ENCODE measurements at places on chromosomes 1 and 21.

- DNase-seq, result no peak
Observed at GRCh38 chr1:214396330-214396729, 115.4 kb downstream of the SMYD2 start.

GRCh38 chr1:56222914-56223540, 356.3 kb downstream of the PLPP3 start:
- no peak for DNase-seq

DNA sequence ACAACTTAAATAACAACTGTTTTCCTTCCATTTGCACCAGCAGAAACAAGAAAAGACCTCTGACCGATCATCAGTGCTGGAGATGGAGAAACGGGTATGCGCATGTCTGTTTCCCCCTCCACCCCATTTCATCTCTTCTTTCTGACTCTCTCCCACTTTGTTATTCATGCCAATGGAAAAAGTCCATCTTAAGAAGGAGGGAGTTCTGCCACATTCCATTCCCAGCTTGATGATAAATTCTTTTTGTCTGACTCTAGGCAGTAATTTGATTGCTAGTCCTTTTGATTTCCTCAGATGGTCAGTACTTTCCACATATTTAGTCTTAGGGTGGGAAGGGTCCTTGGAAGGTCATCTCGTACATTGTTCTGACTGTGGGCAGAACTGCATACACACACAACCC, 142.5 kb downstream of the SYT2 start:
- DNase-seq, result no peak

GRCh38 chr1:2377751-2378440, 13.5 kb downstream of the MORN1 start:
- no peak for DNase-seq

DNA sequence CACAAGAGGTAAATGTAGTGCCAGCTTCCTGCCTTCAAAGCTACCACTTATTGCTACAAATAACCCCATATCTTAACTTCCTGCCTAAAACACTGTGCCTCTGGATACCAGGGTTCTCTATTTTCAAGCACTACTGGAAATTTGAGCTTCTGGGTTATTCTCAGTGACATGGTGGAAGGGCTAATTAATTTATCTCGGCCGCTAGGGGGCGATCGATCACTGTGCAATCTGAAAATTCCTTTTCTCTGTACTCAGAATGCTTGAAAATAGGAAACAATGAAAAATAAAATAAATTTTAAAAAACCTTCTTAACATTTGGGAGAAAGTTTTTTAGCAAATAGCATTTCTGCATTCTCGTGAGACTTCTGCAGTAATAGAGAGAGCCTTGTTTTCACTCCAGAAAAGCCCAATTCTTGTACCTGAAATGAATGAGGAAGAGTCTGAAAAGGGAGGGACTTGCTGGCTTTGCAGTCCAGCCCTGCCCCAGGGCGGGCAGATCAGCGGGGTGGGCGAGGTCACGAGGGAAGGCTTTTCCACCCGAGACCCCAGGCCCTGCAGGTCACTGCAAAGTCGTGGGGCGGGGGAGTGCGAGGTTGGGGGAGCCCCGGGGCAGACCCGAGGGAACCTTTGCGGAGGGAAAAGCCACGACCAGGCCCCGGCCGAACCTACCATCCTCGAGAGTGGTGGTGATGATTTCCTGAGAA, 276.7 kb downstream of the PCP4 start:
- peak; percentile 49 for DNase-seq

DNA sequence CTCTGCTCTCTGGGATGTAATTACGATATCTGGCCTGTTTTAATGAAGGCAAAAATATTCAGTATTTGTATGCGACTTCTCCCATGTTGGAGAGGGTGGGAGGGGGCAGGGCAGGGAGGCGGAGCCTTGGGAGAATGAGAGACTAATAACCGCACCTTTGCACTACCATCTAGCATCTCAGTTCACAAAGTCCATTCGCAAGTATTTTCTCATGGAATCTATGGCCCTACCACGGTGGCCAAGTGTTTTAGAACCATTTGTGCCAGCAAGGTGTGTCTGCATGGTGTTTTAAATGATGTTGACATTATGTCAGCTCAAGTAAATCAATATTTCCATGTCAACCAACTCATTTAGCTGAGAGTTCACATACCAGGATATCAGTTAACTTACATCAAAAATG, 14.3 kb upstream of the BLACAT1 start:
- no peak for DNase-seq

GRCh38 chr1:230633469-230633868, 8.8 kb upstream of the COG2 start:
- no peak for DNase-seq

GRCh38 chr1:65572701-65573421, 152.4 kb downstream of the LEPR start:
- no peak for DNase-seq

DNA sequence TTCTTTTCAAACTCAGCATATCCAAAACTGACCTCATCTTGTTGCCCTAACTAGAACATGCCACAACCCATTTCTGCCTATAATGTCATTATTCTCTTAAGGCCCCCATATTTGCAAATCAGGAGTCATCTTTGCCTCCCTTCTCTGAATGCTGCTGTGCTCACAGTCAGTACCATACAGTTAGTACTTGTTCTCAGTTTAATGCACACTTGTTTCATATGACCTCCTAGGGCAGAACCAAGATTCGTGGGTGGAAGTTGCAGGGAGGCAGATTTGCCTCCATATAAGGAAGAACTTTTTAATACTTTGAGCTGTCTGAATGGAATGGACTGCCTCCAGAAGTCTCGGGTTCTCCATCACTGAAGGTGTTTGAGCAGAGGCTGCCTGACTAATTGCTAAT, 9.2 kb downstream of the CAP1 start:
- DNase-seq, result no peak

DNA sequence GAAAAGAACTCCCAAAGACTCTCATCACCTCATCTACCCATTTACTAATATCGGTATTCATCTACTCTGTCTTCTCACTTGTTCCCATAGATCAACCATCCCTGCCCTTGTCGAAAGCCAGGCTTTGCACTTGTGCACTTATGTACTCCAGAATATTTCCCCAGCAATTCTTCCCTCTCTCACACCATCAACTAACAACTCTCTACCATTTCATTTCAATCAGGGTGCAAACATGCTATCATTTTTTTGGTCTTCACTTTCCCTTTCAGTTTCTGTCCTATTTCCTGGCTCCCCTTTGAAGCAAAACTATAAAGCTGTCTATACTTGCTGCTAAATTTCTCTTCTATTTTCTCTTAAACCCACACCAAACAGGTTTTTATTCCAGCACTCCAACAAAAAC, 6.7 kb downstream of the C1orf105 start:
- DNase-seq, result no peak

DNA sequence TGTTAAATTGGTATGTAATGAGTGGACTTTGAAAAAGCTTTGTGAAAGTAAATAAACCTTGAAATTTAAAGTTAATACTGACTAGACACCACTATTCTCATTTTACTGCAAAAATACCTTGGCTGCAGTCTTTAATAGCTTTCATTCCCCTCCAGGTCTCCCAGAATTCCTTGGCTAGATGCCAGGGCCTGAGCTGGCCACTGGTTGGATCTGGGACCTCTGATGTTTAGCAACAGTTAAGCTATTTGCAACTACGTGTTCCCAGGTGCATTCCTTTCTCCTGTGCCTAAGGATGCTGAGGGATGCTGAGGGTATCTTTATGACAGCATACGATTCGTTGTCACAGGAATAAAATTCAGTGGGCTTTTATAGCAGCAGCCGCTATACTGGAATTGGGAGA, 938.7 kb downstream of the TTLL7 start:
- DNase-seq, result no peak

GRCh38 chr1:71053758-71054157, 6.1 kb upstream of the PTGER3 start:
- DNase-seq, result no peak

GRCh38 chr1:44034976-44035716, 3.9 kb upstream of the SLC6A9 start:
- DNase-seq, result no peak

- DNase-seq, result no peak
Observed at GRCh38 chr1:110463725-110464124, 12.8 kb downstream of the PROK1 start.

DNA sequence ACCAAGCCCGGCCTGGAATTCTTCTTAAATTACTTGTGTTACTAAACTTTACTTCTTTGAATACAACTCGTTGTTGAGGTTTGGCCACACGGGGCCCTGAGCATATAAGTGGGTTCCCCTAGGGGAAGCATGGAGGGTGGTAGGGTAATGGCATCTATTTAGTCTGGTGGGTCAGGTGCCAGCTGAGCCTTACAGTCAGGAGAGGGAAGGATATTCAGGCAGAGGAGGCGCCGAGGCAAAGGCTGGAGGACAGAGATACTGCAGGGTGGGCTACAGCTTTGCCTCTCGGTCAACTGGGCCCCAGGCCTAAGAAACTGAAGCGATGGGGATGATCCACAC, 424 bp upstream of the NECAP2 start:
- DNase-seq, result no peak

DNA sequence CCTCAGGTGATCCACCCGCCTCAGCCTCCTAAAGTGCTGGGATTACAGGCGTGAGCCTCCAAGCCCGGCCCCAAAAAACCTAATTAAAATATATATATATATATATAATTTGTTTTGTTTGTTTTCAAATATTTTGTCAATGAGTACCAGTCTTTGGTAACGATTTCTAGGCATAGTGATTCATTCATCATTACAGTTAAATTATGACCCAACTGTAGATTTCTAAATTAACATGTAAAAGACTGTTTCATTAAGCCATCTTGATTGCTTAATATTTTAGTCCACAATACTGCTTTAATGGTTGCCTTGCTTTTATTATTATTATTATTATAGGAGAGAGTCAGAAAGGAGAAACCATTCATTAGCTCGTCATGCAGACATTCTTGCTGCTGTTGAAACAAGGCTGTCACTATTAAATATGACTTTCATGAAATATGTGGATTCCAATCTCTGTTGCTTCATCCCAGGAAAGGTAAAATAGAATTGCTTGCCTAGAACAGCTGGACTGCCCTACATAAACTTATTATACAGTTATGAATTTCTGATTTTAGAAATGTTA, 19.9 kb downstream of the FBXO28 start:
- DNase-seq, result no peak

GRCh38 chr1:8211251-8211882, 106.5 kb upstream of the SLC45A1 start:
- DNase-seq, result no peak

DNA sequence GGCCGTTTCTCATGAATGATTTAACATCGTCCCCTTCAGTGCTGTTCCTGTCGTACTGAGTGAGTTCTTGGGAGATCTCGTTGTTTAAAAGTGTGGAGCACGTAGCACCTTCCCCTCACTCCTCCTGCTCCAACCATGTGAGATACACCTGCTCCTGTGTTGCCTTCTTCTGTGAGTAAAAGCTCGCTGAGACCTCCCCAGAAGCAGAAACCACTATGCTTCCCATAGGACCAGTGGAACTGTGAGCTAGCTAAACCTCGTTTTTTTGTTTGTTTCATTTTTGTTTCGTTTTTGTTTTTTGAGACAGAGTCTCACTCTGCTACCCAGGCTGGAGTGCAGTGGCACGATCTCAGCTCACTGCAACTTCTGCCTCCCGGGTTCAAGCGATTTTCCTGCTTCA, 198.6 kb downstream of the NCAM2 start:
- no peak for DNase-seq

DNA sequence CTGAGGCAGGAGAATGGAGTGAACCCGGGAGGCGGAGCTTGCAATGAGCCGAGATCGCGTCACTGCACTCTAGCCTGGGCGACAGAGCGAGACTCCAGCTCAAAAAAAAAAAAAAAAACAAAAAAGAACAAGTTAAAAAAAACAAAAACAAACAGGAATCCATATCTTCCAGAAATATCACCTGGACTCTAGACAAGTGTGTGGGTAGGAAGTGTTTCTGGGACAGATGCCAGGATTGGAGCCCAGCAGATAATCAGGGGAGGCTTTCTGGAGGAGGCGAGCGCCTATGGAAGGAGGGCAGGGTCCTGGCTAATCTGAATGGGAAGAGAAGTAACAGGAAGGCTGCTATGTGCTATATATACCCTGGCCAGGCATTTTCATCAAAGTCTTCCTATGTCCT, 43.6 kb upstream of the SYNC start:
- no peak for DNase-seq

GRCh38 chr1:8004803-8005573, 21.1 kb downstream of the ERRFI1 start:
- DNase-seq, result no peak

- DNase-seq, result no peak
Observed at GRCh38 chr1:94799206-94799605, 21.0 kb upstream of the SLC44A3 start.

DNA sequence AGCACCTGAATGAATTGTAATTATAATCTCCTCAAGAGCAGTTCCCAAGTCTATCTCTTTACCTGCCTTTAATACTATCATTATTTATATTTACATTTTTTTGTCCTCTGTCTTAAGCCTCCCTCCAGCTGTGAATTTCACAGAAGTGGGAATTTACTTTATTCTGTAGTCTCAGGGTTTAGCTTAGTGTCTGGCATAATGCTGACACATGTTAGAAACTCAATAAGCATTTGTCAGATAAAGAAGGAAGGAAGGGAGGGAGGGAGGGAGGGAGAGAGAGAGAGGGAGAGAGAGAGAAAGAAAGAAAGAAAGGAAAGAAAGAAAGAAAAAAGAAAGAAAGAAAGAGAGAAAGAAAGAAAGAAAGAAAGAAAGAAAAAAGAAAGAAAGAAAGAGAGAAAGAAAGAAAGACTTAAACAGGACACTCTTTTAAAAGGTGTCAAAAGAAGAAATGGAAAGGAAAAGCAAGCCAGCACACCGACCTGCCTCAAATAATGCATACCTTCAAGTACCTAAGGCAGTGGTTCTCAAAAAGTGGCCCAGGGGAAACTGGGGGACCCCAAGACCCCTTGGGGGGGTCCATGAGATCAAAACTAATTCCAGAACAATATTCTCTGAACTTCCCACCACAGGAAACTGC, 1.8 kb upstream of the PGLYRP4 start:
- no peak for DNase-seq

GRCh38 chr1:101408212-101409042, 171.6 kb downstream of the S1PR1 start:
- no peak for DNase-seq

GRCh38 chr1:64229307-64229706, 25.9 kb downstream of the UBE2U start:
- no peak for DNase-seq

DNA sequence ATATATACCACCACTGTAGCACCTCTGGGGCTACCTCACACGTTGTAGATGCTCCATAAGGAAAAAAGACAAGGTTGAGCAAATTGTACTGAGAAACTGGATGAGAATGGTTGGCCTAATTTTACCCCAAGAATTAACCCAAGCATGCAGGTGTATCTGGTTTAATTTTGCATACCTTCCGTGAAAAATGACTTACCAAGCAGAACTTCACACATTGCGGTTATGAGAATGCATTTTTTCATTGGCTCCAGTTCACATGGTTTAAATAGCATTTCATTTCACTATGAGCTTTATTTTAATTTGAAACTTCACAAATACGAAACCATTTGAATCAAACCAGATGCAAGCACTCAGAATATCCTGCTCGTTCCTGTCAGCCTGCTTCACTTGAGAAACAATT, 512.2 kb downstream of the LTN1 start:
- no peak for DNase-seq

- no peak for DNase-seq
Observed at GRCh38 chr21:33973268-33973667, 57.7 kb upstream of the ATP5PO start.

- no peak for DNase-seq
Observed at GRCh38 chr1:20110679-20111078, 8.7 kb downstream of the PLA2G2D start.

- DNase-seq, result no peak
Observed at GRCh38 chr1:21586222-21586621, 77.0 kb downstream of the ALPL start.

Data from progenitor cell of endocrine pancreas (in vitro differentiated cells).